SHP77 treated with DMSO at 0.1 percent for 48 hours (cell line): ENCODE measurements at places on chromosomes 3 and 15.

DNA sequence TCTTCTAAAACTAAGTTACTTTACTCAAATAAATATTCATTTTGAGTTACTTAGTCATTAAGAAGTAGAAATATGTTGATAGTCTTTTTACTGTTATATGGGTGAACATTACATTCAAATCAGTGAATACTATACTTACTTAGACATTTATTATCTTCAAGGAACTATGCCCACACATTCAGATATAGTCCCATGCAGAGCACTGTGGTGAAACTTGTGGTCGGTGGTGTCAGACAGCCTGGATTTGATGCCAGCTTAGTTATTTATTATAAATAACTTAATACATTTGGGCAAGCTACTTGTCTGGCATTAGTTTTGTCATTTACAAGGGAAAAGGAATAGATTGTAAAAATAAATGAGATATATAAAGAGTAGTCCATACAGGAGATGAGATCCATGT, 149.5 kb downstream of the RAP2B start:
- no peak for DNase-seq

GRCh38 chr3:107409365-107409764, 32.1 kb downstream of the CCDC54 start:
- no peak for DNase-seq

GRCh38 chr15:72809329-72809728, 25.8 kb upstream of the ADPGK start:
- no peak for DNase-seq

DNA sequence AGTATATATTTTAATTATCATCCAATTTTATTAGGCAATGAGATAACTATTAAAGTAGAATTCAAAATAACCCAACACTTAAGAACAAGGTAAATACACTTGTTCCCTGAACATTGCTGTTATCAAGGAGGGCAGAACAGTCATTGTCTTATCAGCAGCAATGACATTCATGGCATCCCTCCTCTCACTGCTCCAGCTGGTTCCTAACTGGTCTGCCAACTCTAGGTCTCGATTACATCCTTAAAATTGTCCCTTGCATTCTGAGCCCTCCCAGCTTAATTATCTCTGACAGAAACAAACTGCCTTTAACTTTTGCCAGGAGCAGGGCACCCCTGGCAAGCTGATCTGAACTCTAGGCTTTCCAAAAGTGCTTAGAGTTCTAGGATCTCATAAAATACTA, 14.0 kb upstream of the DYNC1LI1 start:
- no peak for DNase-seq

GRCh38 chr3:106850437-106850836, 526.8 kb upstream of the CCDC54 start:
- DNase-seq = no peak

DNA sequence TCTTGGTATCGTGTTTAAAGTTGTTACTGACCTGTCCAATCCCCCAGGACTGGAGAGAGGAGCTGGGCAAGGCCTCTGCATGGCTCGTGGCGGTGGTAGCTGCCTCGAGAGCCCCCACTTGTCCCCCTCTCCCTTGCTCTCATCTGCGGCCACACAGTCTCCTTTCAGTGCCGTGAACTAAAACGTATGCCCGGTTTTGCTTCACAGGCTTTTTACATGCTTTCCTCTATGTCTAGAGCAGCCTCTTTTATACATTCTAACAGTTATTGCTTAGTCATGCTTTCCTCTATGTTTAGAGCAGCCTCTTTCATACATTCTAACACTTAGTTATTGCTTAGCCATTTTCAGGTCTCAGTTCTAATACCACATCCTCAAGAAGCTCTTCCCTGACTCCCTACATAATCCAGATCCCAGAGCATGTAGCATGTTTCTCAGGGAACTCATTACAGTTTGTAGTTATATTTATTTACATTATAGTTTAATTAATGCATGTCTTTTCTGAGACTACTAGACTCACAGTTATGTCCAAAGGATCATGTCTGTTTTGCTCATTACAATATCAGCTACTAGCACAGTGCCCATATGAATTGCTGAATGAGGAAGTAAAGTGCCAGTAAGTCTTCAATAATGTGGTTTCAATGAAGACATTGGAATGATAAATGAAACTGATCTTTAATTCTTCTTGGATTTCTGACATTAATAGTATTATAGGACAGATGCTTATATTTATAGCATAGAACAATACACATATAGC, 66.5 kb upstream of the TBL1XR1 start:
- no peak for DNase-seq

- no peak for DNase-seq
These were observed 36.5 kb downstream of the DAPK2 start for GRCh38 chr15:64009798-64010261.

GRCh38 chr3:167684388-167684993, 30.7 kb upstream of the WDR49 start:
- peak; percentile 25 for DNase-seq

GRCh38 chr15:39269821-39270220, 311.1 kb upstream of the THBS1 start:
- DNase-seq = no peak

GRCh38 chr3:53690521-53690920, 155.7 kb downstream of the CHDH start:
- no peak for DNase-seq

- no peak for DNase-seq
These were observed 77.1 kb downstream of the DUT start for GRCh38 chr15:48408327-48408726.

- no peak for DNase-seq
These were observed 26.8 kb downstream of the CMC1 start for GRCh38 chr3:28267984-28268849.

GRCh38 chr3:167100200-167100599, 279.9 kb downstream of the ZBBX start:
- DNase-seq = no peak

GRCh38 chr15:75869446-75869845, 26.2 kb downstream of the UBE2Q2 start:
- no peak for DNase-seq

DNA sequence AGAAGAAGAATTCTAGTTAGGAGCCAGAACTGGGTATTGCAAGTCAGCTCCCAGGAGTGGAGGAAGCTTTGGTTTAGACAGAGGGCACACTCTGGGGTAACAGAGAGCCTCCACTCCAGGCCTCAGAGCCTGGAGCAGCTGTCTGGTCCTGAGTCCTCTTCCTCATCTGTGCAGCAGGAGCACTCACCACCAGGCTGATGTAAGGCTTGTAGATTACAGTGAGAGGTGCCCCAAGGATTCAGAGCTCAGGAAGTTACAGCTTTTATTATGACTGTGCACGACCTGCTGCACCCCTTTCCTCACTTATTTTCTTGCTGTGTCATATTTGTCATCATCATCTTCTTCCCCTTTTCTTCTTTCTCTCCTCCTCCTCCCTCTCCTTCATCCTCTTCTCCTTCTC, 210.4 kb downstream of the ATP10A start:
- no peak for DNase-seq

DNA sequence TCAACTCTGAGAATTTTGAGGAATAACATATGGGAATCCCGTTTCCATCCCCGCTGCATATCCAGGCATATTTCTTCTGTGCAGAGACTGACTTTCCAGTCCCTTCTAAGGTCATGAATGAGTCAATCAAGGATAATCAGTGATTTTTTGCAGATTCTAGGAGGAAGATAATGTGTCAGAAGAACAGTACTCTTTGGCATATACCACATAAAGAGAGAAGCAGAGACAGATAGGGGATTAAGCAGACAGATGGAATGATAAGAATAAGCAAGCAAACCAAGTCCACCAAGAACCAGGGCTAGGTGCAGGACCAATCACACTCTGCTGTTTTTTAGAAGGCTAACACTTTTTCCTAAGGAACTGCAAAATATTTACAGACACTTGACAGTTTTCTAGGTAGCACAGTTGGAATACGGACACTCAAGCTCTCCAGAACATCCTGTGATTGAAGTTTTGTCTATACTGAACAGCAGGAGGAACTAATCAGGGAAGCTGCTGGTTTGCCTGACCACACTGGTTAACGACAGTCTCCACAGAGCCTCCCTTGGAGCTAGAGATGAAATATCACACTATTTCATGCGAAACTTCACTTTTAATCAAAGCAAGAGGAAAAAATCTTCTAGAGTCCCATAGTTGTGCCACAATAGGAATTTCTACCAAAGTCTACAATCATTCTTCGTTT, 450.0 kb upstream of the KCNMB2 start:
- no peak for DNase-seq

DNA sequence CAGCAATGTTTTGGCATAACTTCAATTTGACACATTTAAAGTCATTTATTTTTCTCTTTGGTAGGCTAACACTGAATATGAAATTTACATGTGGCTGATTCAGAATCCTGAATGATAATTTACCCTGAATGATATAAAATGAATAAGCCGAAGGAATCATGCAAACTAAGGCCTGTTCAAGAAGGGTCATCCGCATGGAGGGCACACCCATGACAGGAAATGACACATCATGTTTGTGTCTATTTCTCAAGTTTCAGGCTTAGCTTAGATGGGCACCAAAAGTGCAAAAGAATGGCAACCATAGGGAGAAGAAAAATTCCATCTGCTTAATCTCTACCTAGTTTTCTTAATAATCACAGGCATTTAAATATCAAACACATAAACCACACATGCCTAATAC, 141.5 kb downstream of the DUT start:
- DNase-seq = no peak

DNA sequence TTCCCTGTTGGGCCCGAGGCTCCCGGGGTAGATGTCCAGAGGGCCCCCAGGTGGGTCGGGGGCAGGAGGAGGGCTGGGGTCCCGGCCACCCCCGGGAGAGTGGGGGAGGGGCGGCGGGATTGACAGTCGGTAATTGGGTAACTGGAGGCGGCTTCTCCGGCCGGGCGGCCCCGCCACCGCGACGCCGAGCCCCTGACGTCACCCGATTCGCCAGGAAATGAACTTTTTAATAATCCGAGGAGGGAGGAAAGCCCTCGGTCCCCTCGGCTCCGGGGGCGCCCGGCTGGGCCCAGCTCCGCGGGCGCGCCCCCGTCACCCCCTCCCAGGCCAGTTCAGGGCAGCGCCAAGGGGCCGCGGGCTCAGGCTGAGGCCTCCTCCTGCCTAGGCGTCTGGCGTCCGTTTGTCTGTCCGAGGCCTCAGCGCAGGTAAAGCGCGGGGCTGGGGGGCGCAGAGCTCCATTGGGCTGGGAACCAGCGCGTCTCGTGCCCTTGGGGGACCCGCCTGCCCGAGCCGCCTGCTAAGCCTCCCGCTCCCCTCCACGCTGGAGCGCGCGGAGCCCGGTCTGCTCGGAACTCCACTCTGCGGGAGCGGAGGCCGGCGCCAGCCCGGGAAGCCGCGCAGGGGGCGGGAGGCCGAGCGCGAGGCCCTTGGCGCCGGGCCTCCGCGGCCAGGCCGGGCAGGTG, 3.9 kb downstream of the GATA2 start:
- DNase-seq = peak; percentile 6

- no peak for DNase-seq
These were observed 17.7 kb downstream of the ENTPD3 start for GRCh38 chr3:40404591-40405198.

DNA sequence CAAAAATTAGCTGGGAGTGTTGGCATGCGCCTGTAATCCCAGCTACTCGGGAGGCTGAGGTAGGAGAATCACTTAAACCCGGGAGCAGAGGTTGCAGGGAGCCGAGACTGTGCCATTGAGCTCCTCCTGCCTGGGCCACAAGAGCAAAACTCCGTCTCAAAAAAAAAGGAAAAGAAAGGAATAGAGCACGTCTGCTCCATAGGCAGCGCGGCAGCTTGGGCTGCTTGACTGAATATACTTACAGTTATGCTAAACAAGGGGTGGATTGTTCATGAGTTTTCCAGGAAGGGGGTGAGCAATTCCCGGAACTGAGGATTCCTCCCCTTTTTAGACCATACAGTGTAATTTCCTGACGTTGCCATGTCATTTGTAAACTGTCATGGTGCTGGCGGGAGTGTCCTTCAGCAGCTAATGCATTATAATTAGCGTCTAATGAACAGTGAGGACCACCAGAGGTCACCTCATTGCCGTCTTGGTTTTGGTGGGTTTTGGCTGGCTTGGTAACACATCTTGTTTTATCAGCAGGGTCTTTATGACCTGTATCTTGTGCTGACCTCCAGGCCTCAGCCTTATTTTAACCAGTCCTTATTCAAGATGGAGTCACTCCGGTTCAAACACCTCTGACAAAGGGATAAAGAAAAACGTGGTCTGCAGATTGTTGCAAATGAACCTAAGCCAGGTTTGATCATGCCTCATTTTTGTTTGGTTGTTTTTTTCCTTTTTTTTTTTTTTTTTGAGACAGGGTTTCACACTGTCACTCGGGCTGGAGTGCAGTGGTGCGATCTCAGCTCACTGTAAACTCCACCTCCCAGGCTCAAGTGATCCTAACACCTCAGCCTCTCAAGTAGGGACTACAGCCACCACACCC, 24.9 kb upstream of the SENP5 start:
- no peak for DNase-seq

- no peak for DNase-seq
These were observed 27.4 kb upstream of the DLG1 start for GRCh38 chr3:197325773-197326172.

GRCh38 chr3:186930143-186930640, at the start of gene ST6GAL1:
ST6GAL1 (plus strand) TSS chr3:186930526; CDS start chr3:187042704, 112,178 bp downstream.
- no peak for DNase-seq

- no peak for DNase-seq
These were observed 27.1 kb downstream of the KLF15 start for GRCh38 chr3:126329927-126330725.

GRCh38 chr3:145849115-145849514, 311.9 kb downstream of the PLOD2 start:
- no peak for DNase-seq

GRCh38 chr15:48447058-48447457, 115.8 kb downstream of the DUT start:
- DNase-seq = no peak

- DNase-seq = no peak
These were observed 112.7 kb downstream of the STAC start for GRCh38 chr3:36493051-36493450.

GRCh38 chr3:190585805-190586630, 72.1 kb downstream of the IL1RAP start:
- DNase-seq = no peak

DNA sequence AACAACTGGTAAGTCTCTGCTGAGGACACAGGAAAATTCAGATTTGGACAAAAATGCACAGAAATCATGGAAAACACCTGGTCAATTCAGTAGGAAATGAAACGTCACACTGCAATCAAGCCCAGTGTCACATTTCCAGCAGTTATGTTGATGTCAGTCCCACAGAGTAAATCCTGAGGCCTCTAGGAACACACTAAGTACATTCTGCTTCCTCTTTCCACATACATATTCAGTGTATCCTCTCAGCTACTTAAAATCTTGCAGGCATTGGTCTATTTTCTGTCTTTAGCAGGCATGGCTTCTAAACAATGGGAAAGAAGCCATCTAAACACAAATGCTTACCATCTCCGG, 207.8 kb downstream of the PLCL2 start:
- no peak for DNase-seq

DNA sequence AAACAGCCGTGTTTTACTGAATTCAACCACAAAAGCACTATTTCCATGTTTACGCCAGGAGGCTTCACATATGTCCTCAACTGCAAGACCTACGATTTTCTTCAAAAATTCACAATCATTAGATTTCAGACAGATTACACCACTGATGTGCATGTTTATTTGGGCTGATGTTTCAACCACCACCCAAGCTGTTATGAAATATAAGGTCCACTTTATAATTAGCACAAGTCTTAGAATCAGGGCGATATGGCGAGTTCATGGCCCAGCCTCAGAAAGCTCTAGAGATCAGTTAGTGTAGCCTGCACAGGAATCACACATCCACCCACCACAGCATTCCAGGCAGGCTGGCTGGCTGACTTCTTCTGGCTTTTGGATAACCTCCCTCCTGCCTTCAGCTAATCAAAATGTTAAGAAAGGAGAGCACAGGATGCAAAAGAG, 15.4 kb downstream of the SH3BP5 start:
- DNase-seq = no peak

GRCh38 chr3:197203714-197204146, 94.7 kb downstream of the DLG1 start:
- no peak for DNase-seq
